ENCODE measurements at places on chromosomes 7 and 10.

DNA sequence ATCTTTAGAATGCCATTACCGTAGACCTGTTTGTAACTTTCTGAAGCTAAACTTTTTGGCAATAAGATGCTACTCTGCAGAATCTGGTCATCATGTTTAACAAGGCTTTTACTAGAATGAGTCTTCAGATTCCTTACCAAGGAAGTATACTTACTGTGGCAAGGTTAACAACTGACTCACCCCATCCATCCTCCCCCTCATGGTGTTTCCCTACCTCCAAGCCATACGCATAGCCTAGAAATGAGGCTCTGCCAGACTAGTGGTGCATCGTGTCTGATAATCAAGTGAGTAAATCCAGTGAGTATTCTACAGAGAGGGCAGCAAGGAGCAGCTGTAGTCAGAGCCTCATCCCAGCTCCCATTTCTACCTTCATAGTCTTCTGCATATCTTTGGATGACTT is 223.6 kb downstream of the IPMK start:
- DNase-seq: no peak

- DNase-seq: peak; percentile 13
Measured at GRCh38 chr7:117470777-117471176, 9.0 kb upstream of the CFTR start.

GRCh38 chr10:122877264-122877663 is 2.1 kb downstream of the FAM24B start:
- no peak for DNase-seq

DNA sequence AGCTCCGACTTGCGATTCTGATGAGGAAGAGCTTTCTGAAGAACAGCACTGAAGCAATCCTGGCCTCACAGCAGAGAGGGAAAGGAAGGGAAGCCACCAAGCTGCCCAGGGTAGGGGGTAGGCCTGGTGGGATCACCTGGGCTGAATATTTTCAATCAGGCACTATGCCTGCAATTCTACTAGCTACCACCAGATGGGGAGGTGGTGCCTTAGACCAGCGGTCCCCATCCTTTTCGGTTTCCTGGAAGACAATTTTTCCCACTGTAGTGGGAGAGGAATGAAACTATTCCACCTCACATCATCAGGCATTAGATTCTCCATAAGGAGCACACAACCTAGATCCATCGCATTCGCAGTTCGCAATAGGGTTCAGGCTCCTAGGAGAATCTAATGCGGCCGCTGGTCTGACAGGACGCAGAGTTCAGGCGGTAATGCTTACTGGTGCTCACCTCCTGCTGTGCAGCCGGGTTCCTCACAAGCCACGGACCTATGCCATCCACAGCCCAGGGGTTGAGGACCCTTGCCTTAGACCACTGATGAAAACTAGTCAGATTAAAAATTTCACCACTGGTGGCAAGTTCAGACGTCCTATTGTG is 2.7 kb downstream of the LRRC20 start:
- peak; percentile 9 for DNase-seq

GRCh38 chr10:131677671-131678070 is 223.1 kb upstream of the PPP2R2D start:
- DNase-seq: no peak

DNA sequence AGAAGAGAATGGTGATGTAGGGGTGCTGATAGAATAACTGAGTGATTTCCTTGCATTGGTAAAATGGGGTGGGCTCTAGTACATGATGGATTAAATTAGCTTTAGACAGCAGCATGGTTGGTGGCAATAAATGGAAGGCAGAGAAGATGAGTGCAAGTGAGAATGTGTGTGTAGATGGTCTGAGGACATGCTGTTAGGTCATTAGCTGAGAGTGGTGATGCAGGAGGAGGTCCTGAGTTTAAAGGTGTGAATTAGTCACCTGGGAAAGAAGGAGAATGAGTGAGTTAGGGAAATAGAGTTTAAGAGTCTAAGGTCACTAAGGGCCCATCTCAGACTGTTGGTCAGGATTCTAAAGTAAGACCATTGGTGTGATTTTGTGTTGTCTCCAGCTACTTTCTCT is 17.9 kb upstream of the SEC61A2 start:
- DNase-seq: no peak

DNA sequence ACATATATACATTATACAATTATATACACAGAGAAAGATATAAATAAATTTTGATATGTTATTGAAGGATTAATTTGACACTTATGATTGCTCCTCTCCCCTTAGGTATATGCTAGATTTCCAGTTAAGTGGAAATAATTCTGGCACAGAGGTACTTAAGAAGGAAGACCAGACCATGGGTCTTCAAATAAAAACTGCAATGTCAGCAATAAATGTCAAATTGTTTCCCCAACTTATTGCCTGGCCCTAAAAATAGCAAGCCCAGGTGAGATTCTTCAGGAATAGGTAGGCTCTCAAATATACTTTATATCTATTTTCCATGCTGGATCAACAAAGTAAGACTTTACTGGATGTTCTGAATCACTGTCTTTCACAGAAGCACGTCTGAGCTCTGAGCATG is 551.3 kb upstream of the STEAP1 start:
- DNase-seq: no peak

GRCh38 chr7:64098-64915 is 128.1 kb upstream of the FAM20C start:
- DNase-seq: peak; percentile 9

- DNase-seq: no peak
Measured at GRCh38 chr10:63919575-63920279, 398.5 kb downstream of the REEP3 start.

DNA sequence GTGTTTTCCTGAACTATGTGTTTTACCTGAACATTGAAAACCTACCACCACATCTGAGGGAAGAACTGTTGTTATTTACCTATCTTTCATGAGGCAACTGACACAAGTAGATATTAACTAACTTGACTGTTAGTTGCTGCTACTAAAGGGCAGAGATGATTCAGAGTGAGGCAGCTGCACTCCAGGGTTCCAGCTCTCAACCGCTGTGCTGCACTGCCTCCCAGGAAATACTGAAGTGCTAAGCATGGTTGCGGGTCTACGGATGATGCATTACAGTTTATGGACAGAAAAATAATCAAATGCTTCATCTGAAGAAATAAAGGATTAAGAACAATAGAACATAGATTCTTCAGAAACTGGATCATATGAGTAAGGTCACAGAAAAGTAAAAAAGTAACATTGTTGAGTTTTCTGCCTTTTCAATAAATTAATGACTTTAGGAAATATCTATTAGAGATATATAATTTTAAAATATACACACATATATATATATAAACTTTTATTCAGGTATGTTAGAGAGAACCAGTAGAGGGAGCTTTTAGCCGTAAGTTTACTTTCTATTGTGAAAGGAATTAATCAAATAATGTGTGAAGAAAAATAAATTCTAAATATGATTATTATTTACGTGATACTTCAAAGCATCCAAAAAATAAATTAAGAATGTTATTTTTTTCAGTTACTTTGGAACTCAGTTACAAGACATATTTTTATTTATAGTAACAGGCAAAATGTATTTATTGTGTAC is 620.0 kb downstream of the CNTNAP2 start:
- DNase-seq: peak; percentile 9

- no peak for DNase-seq
Measured at GRCh38 chr10:124733571-124734245, 10.5 kb downstream of the FAM53B start.

GRCh38 chr7:49486974-49487829 is 286.2 kb upstream of the VWC2 start:
- DNase-seq: no peak

- no peak for DNase-seq
Measured at GRCh38 chr10:84567133-84567532, 238.7 kb downstream of the CCSER2 start.

- DNase-seq: no peak
Measured at GRCh38 chr7:39321909-39322498, 244.2 kb upstream of the YAE1 start.

DNA sequence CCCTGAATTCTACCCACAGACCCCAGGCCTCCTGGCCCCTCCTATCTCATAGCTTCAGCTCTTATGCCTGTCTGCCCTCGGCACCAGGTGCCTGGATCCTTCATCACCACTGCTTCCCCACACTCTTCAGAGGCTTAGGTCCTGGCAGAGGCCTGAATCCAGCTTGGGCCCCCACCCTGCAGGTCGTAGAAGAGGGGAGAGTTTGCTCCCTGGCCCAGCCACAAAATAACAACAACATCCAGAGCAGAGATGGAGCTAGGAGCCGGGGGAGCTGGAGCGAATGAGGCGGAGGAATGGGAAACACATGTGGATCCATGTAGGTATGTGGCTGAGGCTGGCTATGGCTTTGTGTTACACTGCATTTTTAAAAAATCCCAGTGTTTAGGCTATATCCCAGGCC is 7.8 kb upstream of the OPN4 start:
- no peak for DNase-seq
